ENCODE measurements at places on chromosomes 2 and 18. TPM values are rescaled to one million over a fixed set of nuclear protein-coding genes. Genes with fewer than 3 reads are reported as not detected.
A peak's percentile ranks its signal among the peaks of the same experiment; 100 is the strongest.

- no peak for DNase-seq
Measured at GRCh38 chr18:31647127-31647753, 37.1 kb downstream of the B4GALT6 start.

Gene PRSS56
- total RNA-seq: not detected

Gene SKOR2
- total RNA-seq: not detected

- no peak for DNase-seq
Measured at GRCh38 chr2:70768590-70769085, 638 bp upstream of the ADD2 start.

DNA sequence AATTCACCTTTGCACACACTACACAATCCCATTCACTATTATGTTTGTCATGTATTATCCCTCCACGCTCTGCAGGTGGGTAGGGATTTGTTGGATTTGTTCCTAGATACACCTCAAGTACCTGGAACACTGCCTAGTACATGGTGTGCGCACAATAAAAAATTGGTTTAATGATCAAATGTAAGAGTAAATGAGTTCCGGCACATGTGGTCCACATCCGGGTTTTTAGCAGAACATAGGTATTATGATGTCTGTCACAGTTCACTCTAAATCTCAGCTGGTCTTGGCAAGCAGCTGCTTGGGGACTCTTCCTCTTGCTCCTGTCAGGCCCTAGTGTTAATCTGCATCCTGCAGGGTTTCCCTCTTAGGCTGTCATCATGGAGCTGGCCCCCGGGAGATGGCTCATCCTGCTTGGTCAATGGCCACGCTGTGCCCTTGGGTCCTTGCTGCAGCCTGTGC, 21.8 kb upstream of the IL1R1 start:
- peak; percentile 17 for DNase-seq

DNA sequence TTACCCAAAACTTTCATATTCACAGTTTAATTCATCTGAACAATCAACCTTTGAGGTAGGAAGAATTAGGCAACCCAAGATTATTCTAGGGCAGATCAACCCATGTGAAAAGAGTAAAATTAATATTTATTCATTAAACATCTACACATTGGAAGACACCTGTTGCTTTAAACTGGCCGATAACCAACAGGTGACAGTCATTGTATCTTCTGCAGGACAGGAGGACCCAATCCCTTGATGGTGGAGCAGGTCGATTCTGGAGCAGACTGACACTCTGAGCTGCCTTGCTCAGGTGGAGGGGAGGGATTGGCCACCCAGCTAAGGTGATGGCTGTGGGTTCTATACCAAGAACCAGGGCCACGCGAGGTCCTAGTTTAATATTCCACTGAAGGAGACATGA, 230.3 kb downstream of the OSR1 start:
- no peak for DNase-seq

GRCh38 chr2:135663148-135663700, 78.4 kb upstream of the UBXN4 start:
- DNase-seq: peak; percentile 12

- DNase-seq: no peak
Measured at GRCh38 chr18:38318416-38318815, 752.8 kb upstream of the CELF4 start.

DNA sequence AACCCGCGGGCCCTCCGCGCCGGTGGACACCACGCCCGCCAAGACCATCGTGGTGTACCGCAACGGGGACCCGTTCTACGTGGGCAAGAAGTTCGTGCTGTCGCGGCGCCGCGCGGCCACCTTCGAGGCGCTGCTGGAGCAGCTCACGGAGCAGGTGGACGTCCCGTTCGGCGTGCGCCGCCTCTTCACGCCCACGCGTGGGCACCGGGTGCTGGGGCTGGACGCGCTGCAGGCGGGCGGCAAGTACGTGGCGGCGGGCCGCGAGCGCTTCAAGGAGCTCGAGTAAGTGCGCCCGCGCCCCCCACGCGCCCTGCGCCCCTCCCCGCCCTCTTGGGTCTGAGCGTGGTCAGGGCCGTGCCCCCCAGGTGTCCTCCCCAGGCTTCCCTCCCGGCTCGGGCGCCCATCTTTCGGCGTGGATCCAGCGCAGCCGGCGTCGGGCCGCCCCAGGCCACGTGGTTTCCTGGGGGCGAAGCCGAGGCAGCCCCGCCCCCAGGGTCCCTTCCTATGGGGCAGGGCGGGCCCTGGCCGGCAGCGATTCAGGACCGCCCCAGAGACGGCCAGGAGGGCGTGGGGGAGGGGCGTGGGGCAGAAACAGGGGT, 481 bp downstream of the DCDC2C start:
- no peak for DNase-seq

GRCh38 chr18:9740071-9740470, 32.0 kb downstream of the RAB31 start:
- DNase-seq: peak; percentile 55

Gene CNTNAP5
- not detected for total RNA-seq

GRCh38 chr2:127566139-127566417, 30.6 kb downstream of the MYO7B start:
- no peak for DNase-seq

- DNase-seq: peak; percentile 74
Measured at GRCh38 chr2:234989183-234989701, 37.4 kb downstream of the SH3BP4 start.

DNA sequence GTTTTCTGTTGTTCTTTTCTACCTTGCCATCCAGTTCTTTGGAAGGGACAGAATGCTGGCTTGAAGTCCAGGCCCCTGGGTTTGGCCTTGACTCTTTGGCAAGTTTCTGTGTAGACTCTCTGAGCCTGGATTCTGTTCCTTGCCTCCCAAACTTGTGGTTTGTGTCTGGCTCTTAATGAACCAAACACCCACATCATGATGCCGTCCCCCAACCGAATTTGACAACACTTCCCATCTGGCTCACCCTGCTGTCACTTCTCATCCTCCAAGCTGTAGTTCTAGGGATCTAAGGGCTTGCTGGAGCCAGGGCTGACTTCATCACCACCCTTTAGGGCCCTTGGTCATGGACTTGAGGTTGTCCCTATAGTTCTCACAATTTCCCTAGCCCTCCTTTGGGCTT, 68.9 kb upstream of the CELF4 start:
- DNase-seq: no peak

- peak; percentile 40 for DNase-seq
Measured at GRCh38 chr2:202249521-202250253, 11.3 kb upstream of the SUMO1 start.

GRCh38 chr2:162028511-162028910, 45.5 kb downstream of the DPP4 start:
- no peak for DNase-seq

DNA sequence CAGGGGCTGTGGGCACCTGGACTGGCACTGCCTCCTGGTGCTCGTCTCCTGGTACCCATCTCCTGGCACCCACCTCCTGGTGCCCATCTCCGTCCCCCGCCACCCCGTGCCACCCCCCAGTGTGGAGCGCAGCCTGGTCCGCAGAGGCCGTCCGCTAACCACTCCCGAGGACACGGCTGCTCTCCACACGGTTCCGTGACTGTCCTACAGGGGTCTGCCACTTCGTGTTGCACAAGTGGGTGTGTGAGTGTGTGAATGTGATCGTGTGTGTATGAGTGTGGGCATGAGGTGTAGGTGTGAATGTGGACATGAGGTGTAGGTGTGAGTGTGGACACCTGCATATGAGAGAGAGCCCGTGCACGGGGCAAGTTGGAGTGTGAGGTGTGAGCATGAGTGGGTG, 119.4 kb upstream of the HS6ST1 start:
- no peak for DNase-seq

DNA sequence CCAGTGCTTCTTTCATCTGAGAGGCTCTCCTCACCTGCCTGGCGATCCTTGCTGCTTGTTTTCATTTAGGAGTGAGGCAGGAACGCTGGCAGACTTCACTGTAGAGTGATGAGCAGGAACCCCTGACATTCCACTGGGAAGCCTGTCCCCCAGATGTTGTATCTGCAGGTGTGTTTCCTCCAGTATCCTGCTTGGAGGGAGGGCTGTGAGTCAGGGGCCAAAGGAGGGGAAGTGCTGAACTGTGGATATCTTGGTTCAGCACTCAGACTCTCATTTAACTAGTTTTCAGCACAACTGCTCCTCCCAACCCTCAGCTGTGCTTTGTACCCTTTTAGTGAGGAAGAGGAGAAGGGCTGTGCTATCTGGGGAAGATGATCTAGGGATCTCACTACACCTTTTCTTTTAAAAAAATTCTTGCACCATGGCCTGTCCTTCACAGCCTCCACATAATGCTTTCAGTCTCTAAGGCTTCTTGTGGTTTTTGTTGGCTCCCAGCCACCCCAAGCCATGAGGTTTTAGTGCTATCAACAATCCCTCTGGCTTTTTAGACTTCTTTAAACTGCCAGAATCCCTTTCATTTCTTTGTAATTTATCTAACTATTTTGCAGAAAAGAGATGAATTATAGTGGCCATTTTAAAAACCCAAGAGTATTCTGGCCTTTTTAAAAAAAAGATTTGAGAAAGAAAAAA, 11.2 kb downstream of the ANKAR start:
- DNase-seq: no peak

DNA sequence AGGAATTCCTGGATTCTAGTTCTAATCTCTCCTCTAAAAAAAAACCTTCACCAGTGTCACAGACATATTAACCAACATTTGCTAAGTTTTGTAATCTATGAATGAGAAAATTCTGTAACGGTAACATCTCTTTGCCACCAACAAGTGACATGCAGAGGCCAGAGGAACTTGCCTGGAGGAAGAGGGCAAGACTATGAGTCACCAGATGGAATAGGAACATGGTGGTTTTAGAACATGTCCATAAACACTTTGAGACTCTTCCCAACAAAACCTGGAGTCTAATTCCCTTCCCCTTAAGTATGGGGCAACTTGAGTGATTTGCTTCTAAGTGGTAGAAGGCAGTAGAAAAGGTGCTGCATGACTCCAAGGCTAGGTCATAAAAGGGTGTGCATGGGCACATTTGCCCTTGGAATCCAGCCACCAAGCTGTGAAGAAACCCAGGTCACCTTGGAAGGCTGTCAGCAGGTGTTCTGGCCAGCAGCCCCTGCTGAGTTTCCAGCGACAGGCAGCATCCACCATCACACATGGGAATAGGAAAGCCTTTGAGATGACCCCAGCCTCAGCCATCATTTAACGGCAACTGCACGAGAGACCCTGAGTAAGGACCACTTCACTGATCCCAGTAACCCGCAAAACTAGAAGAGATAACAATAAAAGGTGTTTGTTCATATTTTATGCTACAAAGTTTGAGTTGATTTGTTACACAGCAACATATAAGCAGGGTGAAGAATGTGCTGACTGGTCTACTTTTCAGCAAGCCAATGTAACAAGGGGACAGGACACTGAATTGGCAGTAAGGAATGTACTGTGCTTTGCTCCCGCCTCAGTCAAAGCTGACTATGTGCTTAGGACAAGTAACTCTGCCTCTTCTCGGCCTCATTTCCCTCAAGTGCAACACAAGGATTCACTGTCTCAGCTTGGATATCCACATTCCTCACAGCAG, 90.6 kb downstream of the SKA1 start:
- no peak for DNase-seq

DNA sequence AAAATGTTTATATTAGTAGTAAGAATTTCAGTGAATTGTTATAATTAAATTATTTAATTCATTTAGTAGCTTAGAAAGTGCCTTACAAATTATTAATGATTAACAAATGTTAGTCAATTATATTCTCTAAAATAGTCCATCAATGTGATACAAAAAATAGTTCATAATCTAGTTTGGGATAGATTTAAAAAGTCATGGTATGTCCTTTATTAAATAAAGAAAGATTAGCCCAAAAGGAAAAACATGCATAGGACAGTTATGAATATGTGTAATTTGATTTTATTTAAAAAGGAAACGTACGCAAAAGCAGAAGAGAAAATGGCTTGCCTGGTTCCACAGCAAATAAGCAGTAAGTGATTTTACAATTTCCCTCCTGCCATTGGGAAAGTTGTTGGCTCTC, 768.5 kb downstream of the TRIB2 start:
- DNase-seq: no peak

Gene FSIP2
- under 0.01 TPM for total RNA-seq

- no peak for DNase-seq
Measured at GRCh38 chr18:76429262-76430126, 65.5 kb downstream of the ZNF516 start.

- DNase-seq: peak; percentile 24
Measured at GRCh38 chr2:216632952-216633615, at the start of gene IGFBP2. Gene IGFBP2, plus strand, starts transcription at chr2:216633420. Its CDS starts 104 bp downstream, at chr2:216633524.

Gene MOGAT1
- total RNA-seq: not detected

DNA sequence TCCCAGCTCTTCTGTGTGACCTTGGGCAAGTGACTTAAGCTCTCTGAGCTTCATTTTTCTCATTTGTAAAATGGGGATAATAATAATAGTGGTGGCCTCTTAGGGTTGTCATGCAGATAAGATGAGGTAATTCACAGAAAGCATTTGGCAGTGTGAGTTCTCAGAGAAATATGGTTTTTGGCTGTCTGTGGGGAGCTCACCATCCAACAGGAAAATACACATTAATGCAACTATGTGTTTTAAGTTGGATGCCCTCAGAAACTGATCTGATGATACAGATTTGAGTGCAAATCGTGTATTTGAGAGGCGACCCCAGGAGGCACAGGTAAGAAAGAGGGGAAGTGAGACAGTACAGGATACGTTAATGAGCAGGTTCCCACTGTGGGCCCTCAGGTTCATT, 56.1 kb upstream of the SPRED2 start:
- DNase-seq: no peak

DNA sequence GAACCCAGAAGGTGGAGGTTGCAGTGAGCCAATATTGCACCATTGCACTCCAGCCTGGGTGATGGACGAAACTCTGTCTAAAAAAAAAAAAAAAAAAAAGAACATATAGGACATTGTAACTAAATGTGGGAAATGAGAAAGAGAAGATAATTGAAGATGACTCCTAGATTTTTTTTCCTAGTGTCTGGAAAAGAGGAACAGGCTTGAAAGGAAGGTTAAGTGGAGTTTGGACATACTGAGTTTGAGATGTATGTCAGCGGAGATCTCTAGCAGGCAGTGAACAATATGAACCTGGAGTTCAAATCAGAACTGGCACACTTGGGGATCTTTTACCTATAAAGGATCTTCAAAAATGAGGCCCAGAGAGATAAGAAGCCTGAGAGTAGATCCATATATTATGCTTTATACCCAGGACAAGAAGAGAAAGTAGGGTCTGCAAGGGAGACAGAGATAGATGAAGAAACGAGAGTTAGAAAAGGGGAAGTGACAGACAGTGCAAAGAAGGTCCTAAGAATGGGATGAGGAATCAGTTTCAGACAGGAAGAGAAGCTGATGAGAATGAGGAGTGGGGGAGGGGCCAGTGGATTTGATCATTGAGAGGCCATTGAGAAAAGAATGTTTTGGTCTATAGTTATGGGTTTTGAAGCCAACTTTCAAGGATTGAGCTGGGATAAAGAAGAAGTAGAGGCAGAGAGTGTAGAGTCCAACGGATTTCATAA, 46.9 kb upstream of the CD28 start:
- DNase-seq: no peak

- no peak for DNase-seq
Measured at GRCh38 chr2:29108225-29108624, 7.0 kb upstream of the CLIP4 start.

All from dermis microvascular lymphatic vessel endothelial cell (primary cell).